ENCODE measurements at places on chromosomes 12 and 14.

DNA sequence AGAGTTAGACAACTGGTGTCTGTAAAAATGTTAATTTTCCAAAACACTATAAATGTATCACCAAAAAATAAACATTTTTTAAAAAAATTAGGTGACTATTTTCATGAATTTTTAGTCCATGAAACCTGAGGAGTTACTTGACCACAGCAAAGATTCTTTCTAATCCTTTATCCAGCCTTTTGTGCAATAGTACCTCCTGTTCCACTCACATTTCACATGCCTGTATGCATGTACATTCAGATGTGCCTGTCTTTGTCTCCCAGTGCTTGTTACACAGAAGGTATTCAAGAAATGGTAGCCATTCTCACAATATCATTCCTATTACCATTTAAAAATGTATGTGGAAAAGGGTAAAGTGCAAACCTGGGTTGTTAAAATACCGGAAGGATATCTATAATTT is 857.0 kb downstream of the DIO2 start:
- no peak for DNase-seq

- no peak for DNase-seq
These were observed 23.0 kb downstream of the MNAT1 start for GRCh38 chr14:60757567-60758002.

GRCh38 chr14:77791225-77791600 is 8.7 kb upstream of the ADCK1 start:
- no peak for DNase-seq

DNA sequence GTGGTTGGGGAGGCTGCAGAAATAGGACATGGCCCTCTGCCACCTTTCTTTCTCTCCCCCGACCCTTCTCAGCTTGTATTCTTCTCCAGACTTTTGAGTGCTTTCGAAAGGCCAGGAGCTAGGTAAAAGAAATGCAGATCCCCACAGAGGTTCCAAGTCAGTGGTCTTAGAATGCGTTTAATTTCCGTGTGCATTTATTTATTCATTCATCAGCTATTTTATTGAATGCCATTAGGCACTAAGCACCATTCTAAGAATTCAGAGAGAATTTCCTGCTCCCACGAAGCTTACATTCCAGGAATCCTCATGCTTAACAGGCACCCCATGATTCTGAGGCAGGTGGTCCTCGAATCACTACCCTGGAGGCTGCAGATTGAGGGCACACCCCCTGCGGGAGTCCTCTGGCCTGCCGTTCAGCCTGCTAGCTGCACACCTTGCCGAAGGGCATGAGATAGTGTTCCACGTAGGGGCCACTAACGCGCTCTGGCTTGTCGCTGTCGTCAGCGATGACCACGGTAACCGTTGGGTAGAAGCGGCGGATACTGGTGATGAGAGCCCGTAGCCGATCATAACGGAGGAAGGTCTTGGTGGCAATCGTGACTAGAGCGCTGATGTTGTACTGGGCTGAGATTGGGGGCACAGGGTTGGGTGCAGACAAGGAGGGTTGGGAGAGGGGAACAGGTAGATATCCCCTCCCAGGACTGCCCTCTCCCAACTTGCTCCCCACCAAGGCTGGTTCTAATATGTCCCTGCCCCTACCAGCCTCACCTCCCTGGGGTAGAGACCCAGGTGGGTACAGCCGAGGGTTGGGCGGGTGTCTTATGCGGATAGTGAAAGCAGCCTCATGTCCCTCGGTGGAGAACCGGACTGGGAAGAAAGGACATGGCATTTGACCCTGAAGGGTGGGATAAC is 4.5 kb downstream of the B4GALNT1 start:
- no peak for DNase-seq

DNA sequence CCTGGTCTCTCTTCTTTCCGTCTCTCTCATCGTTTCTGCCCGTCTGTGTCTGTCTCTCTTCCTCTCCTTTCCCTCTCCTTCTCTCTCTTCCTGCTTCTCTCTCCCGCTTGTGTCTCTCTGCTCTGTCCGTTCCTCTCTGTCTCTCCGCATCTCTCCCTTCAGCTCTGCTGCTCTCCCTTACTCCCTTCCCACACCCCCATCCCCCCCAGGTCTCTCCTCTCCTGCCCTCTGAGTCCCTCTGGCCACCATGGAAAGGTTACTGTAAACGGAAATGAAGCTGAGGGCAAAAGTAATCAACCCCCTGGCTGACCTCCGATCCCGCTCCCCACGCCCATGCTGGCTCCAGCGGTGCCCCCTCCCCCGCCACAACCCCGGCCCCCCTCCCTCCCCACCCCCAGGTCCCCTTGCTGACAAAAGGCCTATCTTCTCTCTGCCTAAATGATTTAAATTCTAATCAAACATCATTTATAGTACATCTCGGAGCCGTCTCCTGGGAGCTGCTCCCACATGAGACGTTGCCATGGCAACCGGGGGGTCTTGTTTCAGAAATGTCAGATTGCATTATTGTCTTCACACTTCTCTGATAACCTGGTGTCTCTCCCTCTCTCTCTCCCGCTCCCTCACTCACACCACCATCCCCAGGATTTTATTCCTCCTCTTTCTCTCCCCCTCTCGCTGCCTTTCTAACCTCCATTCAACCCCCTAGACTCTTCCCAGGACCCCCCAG is 203.8 kb downstream of the RBM19 start:
- DNase-seq, result no peak

- DNase-seq, result no peak
These were observed 14.3 kb downstream of the CHGA start for GRCh38 chr14:92937051-92937937.

- no peak for DNase-seq
These were observed 2.6 kb downstream of the SMIM41 start for GRCh38 chr12:52082026-52082668.

GRCh38 chr14:20002319-20002718 is 356 bp downstream of the OR4Q2 start:
- no peak for DNase-seq

DNA sequence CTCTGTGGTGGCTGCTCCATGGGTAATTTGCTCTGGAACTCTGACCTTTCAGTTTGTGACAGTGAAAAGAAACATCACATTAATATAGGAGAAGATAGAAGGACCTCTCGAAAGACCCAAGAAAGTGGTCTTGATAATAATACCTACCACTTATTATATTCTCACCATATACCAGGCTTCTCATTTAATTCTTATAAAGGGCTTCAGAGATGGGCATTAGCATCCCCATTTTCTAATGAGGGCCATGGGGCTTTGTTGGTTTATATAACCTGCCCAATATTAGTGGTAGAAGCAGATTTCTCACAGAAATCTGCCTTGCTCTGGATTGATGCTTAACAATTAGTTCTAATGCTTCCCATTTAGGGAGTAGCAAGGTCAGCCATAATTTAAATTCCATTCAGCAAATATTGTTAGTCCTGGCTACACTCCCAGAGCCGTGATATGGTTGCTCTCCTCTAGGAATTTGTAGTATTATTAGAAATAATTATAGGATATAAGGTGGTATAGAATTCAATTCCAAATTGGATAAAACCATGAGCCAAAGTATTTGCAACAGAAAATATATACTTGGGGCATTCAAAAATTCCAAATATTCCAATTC is 7.4 kb upstream of the AMIGO2 start:
- no peak for DNase-seq

DNA sequence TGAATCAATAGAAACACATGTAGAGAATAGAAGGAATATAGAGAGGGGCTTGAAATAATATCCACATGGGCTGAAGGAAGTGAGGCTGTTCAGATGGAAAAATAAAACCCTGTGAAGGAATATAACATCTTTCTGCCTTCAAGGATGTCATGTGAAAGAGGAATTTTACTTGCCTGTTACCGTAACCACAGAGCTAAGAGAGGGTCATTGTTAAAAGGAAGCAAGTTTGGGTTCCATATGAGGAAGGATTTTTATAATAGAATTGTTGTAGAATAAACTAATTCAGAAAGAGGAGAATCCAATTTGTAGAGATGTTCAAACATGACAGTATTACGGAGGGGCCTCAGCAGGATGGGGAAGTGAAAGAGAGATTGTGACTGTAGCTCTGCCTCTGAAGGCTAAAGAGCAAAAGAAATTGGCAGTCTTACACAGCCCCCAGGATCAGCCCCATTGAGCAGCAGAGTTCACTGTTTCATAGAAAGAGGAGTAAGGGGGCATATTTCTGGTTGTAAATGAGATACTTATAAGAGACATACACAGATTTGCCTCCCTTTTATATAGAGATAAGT is 41.8 kb upstream of the PTPRR start:
- DNase-seq, result no peak

DNA sequence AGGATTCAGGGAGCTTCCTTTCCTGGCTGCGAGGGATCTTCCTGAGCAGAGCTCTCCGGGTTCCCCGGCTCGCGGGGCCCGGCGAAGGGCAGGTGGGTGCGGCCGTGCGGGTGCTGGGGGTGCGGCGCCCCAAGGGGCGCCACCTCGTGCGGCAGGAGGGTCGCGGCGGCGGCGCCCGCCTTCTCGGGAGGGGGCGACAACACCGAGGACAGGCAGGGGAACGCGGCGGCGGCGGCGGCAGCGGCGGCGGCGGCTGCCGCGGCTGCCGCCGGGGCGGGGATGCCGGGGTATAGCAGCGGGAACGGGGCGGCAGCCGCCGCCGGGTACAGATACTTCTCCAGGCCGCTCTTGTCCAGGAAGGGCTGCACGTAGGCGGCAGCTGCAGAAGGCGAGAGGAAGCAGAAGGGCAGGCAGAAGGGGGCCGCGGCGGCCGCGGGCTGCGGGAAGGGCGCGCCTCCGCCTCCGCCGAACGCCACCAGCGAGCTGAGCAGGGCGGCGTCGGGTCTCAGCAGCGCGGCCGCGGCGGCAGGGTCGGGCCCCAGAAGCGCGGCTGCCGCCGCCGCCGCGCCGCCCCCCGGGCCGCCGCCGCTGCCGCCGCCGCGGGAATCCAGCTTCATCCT is 2.7 kb downstream of the BHLHE41 start:
- no peak for DNase-seq

GRCh38 chr14:47526591-47527244 is 148.7 kb downstream of the MDGA2 start:
- no peak for DNase-seq

DNA sequence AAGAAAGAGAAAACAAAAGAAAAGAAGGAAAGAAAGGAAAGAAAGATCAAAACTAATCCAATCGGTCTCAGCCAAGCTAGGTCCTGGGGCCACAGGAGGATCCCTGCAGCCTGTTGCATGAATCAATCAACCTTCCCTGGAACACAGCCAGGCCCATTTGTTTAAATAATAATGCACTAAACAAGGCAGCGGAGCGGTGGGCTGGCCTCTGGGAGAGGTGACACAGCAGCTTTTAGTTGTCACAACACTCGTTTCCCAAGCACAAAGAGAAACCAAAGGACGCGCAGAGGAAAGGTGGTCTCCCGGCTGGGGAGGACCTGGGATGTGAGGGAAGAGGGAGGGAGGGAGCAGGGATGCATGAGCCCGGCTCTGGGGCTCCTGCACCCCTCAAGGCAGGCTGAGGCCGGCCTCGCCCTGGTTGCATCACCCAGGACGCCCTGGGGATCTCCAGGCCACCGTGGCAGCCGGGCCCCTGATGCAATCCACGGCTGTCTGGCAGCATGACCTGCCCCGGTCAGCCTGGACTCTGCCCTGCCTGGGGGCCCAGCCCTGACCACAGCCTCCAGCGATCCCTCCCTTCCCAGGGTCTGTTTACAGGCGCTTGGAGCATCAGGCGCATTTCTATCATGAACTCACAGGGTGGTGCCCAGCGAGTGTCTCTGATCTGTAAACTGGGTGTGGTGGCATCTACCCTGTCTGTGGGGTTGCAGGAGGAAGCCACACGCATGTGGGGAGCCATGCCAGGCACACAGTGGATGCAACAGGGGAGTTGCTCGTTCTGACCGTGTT is 32.5 kb downstream of the MMP17 start:
- DNase-seq, result no peak

GRCh38 chr14:99064262-99064954 is 207.6 kb downstream of the BCL11B start:
- no peak for DNase-seq

DNA sequence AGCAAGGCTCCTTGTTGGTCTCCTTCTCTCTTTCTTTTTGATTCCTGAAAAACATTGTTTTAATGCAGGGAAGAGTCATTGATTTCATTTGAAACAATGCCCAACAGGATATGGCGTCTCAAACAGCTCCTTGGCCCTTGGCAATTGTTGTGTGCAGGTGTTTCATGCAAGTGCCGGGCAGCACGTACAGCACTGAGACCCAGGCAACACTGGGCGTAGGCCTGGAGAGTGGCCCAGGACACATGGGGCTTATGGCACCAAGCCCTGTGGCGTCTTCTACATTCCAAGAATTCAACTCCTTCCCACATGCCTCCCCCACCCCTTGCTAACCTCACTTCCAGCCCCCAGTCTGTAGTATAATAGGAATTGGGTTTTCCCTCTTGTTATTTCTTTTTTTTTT is 230.4 kb downstream of the SPTSSA start:
- no peak for DNase-seq

DNA sequence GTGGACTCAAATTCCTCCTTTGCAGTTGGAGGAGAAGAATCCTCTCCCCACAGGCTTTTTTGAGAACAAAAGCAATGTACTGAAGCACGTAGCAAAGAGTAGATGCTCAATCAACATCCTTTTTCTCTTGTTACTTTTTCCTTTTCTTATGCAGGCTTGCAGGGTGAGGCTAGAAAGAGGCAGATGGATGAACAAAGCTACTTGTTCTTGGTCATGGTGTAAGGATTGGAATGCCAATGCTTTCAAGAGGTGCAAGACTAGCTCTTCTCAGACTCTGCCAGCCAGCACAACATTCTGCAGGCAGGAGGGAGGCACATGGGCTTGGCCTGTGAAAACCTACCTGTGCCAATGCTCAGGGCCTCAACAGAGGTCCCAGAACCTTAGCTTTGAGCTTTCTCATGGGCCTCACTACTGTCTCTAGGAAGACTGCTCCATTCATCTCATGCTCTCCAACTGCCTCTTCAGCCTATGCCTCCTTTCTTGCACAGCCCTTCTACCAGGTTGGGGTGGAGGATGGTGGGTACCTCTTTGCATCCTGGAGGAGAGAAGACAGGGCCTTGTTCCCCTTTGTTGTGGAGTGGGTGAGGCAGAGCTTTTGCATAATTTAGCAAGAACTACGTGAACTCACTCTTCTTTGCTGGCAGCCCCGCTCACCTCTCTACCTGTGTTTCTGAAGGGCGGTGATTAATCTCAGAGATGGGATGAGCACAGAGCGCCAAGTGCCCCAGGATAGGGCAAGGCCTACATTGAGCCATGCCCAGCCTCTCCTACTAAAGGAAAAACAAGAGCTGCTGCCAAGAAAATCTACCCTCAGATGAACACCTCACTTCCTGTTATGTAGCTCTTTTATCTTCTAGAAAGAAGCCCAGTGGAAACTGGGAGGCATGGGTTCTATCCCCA is 1119.7 kb downstream of the VRK1 start:
- no peak for DNase-seq
